ENCODE measurements at places on chromosomes 4 and X.
A peak's percentile ranks its signal among the peaks of the same experiment; 100 is the strongest.

- DNase-seq = no peak
Measured at GRCh38 chr4:112448306-112449132, 67.5 kb downstream of the NEUROG2 start.

DNA sequence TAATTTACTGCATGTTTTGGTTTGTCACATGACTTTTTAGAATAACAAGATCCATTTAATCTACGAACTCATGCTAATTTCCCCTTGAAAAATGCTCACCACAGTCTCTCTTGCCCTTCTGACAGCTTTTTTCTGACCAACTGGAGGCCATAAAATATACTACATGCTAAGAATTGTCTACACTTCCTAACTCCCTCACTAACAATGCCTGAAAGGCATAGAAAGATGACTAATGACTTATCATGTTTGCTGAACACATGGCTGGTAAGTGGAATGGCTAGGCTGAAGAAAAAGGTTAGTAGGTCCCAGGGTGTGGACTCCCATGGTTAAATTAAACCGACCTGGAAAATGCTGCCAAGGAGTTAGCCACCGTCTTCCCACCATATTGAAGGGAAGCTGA is 309.9 kb downstream of the SPOCK3 start:
- DNase-seq = no peak

DNA sequence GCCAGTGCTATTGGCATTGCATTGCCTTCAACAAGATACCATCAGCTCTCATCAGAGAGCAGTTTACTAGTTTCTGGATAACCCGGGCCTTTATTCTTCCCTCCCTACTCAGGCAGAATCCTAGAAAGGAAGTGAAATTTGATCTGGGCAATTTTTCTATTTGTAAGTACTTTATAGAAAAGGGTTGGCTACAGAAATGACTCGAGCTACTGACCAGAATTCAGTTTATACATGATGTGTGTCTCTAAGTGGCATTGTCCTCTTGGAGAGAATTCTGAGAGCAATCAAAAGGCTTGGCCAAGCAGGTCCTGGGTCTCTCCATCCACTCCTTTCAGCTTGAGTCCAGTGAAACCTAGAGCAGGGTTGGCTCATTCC is 192.7 kb upstream of the LEF1 start:
- DNase-seq = no peak

GRCh38 chr4:94798808-94799207 is 41.1 kb downstream of the BMPR1B start:
- DNase-seq = no peak

GRCh38 chrX:10506781-10507180 is 113.6 kb downstream of the MID1 start:
- DNase-seq = no peak

- DNase-seq = no peak
Measured at GRCh38 chr4:54727346-54727745, 69.6 kb downstream of the KIT start.

DNA sequence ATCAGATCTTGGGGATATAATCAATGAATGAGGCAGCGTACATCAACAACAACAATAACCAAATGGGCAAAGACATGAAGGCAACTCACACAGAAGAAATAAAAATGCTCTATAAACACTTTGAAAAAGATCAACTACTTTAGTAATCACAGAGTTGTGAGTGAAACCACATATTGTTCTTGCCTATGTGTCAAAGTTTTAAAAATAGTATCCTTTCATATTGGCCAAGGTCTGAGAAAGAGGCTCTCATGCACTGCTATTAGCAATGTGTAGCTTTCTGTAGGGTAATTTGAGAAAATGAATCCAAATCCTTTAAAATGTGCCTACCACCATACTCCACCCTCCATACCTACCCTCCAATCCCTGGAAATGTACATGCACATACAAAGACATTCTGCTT is 25.0 kb downstream of the COQ2 start:
- no peak for DNase-seq

GRCh38 chr4:48022192-48022799 is 5.7 kb downstream of the NIPAL1 start:
- DNase-seq = no peak

DNA sequence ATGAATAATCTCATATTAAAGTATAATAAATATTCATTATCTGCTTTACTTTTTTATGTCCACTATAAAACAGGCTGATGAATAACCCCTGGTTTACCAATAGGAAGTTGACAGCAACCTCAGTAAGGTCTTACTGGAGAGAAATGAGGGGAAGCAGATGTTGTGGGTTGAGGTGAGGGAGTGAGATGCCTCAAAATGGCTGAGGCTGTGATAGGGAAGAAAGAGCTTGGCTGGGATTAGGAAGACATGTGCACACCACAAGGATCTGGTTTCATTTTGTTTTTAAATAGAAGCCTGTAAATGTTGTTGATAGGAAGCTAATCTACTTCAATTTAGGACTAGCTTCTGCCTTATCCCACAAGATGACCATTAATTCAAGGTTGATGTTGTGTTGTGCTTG is 14.4 kb upstream of the CYBB start:
- no peak for DNase-seq

- no peak for DNase-seq
Measured at GRCh38 chr4:174260099-174260498, 23.4 kb downstream of the FBXO8 start.

- DNase-seq = no peak
Measured at GRCh38 chr4:100059467-100059866, 109.4 kb upstream of the H2AZ1 start.

- DNase-seq = no peak
Measured at GRCh38 chr4:181807771-181808170, 435.4 kb upstream of the TENM3 start.

- no peak for DNase-seq
Measured at GRCh38 chrX:46279214-46279924, 265.9 kb downstream of the ZNF674 start.

- no peak for DNase-seq
Measured at GRCh38 chr4:33104273-33104672, 2384.1 kb downstream of the PCDH7 start.

- no peak for DNase-seq
Measured at GRCh38 chr4:185811509-185812364, at the start of gene SORBS2. Gene SORBS2, minus strand, starts transcription at chr4:185812194. Its CDS starts 121,623 bp downstream, at chr4:185690571.

GRCh38 chr4:87853108-87853507 is 20.3 kb downstream of the MEPE start:
- no peak for DNase-seq

DNA sequence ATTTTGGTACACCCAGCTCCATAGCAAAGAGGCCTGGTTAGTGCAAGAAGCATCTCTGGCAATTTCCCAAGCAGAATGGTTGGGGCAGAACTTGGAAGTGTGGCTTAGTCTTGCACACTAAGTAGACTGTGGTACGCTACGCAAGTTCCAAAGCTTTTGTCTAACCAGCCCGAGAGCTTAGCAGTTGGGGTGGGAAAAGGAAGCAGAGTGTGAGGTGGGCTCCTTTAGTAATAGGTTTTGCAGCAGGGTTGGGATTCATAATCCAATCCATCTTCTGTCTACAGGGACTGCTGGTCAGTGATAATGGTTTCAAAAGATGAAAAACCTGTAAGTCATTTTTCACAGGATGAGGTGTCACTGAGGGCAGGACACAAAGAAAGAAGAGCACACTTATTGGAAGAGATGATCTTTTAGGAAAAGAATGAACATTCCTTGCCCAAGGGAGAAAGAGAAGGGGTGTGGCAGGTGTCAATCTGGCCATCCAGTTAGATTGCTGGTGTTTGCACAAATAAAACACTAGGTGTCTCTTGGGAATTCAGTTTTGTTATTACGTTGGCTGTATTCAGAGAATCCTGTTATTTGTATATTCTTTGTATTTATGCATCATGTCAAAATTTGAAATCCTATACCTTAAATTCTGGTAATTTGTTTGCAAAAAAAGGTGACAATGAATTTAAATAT is 244.3 kb downstream of the GPAT3 start:
- DNase-seq = no peak

DNA sequence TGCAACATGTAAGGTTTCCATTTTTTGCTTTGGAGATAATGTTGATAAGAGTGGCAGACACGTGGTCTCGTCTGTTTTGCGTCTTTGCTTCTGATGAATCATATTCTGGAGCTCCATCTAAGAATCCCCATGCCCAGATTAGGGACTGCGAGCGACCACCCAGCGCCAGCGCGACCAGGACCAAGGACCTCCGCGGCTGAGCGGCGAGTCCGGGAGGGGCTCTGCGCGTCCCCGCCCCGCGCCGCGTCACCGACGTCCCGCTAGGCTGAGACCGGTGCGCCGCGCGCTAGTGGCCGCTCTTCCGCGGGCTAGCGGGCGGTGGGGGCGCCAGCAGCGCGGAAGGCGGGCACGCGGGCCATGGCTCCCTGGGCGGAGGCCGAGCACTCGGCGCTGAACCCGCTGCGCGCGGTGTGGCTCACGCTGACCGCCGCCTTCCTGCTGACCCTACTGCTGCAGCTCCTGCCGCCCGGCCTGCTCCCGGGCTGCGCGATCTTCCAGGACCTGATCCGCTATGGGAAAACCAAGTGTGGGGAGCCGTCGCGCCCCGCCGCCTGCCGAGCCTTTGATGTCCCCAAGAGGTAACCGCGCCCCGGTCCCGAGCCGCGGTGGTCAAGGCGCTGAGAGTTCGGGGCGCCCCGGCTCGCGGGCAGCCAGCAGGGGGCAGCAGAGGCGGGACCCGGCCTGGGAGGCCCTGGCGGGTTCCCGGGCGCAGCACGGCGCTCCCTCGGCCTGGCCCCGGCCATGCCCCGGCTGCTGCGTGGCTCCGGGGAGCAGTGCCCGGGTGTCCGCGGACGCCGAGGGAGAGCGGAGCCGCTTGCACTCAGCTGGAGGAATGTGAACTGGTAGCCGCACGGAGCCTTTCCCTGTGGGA is at the start of gene SRD5A3:
SRD5A3 (plus strand) TSS at position 263 of the 871 bp plus-strand sequence; CDS start at position 358, 95 bp downstream.
- peak; percentile 34 for DNase-seq

- DNase-seq = no peak
Measured at GRCh38 chrX:153595859-153596857, 2.8 kb downstream of the CCNQ start.

DNA sequence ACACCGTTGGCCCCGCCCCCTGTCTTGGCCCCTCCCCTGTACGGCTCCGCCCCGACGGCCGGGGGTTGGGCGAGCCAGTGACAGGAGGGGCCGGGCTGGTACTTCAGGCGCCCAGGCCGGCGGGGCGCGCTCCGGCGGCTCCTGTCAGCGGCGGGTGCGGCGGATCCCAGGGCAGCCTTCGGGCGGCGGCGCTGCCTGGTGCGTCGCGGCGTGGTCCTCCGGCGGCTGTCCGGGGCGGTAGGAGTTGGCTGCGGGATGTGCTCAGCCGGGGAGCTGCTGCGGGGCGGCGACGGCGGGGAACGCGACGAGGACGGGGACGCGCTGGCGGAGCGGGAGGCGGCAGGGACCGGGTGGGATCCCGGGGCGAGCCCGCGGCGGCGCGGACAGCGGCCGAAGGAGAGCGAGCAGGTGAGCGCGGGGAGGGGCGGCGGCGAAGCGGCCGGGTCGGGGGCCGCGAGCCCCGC is at the start of gene FAM241A:
FAM241A (plus strand) TSS at position 129 of the 464 bp plus-strand sequence; CDS start at position 256, 127 bp downstream.
- DNase-seq = peak; percentile 87

- no peak for DNase-seq
Measured at GRCh38 chr4:87557348-87557747, 28.2 kb upstream of the SPARCL1 start.

- no peak for DNase-seq
Measured at GRCh38 chr4:36086261-36086786, 158.0 kb downstream of the ARAP2 start.

- DNase-seq = no peak
Measured at GRCh38 chr4:128454881-128455280, 167.3 kb upstream of the PGRMC2 start.

DNA sequence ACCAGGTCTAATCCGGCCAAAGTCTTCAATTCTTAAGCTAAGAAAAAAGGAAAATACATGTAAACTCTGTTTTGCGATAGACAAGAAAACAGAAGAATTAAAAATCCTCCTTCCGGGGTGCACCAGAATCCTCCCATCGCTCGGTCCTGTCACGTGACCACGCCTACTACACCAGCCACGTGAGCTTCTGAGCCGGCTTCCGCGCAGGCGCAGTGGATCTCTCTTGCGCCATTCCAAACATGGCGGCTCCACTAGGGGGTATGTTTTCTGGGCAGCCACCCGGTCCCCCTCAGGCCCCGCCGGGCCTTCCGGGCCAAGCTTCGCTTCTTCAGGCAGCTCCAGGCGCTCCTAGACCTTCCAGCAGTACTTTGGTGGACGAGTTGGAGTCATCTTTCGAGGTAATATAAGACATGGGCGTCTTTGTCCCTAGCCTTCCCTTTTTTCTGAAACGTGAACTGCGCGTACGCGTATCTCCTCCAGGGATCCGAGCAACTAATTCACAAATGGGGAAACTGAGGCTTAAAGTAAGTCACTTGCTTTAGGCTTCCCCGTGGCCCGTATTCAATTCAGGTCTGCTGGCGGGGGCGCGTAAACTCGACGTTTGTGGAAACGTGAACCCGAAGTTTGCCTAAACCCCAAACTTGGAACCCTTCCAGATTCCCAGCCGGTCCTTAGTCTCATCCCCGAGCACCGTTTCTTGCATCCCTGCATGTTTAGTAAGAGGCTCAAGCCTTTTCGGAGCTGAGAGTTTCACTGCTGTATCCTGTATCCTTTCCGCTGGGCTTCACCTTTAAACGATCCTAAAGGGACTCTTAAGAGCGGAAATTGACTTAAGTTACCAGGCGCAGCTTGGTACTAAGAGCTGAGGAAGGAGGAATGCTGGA is at the start of gene MED28:
MED28 (plus strand) TSS at position 226 of the 884 bp plus-strand sequence; CDS start at position 240, 14 bp downstream.
- DNase-seq = peak; percentile 91

GRCh38 chrX:57121816-57122215 is 468 bp upstream of the SPIN2B start:
- DNase-seq = no peak

DNA sequence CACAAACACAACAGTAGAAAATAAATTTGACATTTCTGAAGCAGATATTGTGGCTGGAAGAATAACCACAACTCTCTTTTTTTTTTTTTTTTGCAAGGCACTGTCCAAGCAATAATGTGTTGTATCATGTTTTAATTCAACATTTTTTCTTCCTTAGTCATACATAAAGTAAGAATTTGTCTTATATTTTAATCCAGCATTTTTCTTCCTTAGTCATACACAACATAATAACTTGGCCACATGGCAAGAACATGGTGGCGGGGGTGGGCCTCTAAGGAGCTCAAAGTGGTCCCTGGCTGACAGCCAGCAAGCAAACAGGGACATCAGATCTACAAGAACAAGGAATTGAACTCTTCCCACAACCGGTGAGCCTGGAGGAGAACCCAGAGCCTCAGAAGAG is 20.2 kb downstream of the FBXW7 start:
- no peak for DNase-seq

- DNase-seq = no peak
Measured at GRCh38 chr4:41346306-41347061, 89.8 kb downstream of the UCHL1 start.

- no peak for DNase-seq
Measured at GRCh38 chrX:86348669-86349068, 200.4 kb downstream of the DACH2 start.

- no peak for DNase-seq
Measured at GRCh38 chrX:149491812-149492211, 13.3 kb downstream of the IDS start.

DNA sequence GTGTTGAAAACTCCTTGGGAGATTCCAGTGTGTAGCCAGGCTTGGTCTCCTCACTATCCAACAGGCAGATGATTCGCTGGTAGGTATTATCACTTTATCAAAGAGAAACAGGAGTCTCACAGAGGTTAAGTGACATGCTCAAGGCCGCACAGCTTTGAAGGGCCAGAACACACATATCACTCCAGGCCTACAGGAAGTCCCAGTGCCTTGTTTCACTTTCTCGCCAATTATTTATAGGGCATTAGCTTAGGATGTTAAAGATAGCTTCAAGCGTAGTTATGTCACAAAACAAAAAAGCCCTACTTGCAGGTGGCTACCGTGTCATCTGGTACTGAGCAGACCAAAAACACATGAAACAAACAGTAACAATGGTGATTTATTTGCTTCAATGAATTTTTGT is 13.2 kb downstream of the ATP8A1 start:
- DNase-seq = no peak
